ENCODE measurements at places on chromosomes 3 and 15.
A peak's percentile ranks its signal among the peaks of the same experiment; 100 is the strongest.

DNA sequence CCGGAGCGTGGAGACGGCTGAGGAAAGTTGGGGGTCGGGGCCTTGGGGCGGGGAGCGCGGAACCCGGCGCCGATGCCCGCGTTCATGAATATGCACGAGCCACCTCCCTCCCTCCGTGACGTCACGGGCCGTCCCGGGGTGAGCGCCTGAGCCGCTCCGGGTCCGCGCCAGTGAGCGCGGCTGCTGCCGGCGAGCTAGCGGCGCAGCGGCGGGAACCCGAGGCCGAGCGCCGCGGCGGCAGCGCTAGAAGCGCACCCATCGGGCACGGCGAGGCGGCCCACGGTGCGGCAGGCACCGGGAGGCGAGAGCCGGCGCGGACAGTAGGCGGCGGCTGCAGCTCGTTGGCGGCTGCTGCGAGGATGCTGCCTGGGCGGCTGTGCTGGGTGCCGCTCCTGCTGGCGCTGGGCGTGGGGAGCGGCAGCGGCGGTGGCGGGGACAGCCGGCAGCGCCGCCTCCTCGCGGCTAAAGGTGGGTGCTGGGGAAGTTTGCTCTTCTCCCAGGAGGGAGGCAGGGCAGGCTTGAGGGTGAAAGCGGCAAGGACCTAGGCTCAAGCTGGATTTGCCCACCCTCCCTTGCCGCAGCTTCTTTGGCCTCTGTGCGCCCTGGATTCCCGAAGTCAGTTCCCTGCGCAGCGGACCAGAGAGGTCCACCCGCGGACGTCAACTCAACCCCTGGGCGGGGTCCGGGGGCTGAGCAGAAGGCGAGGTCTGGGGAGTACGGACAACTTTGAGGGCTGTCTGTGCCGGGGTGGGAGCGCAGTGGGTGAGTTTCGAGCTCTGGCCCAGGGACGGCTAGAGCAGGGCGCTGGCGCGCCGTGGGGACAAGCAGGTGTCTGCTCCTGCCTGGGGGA lies at the start of gene CLSTN2:
Gene CLSTN2, plus strand, starts transcription at position 170 of the 850 bp plus-strand sequence.
- no peak for DNase-seq

GRCh38 chr15:60116456-60117089 lies 112.5 kb downstream of the FOXB1 start:
- no peak for DNase-seq

- DNase-seq, result no peak
These were observed 989 bp upstream of the PPIB start for GRCh38 chr15:64163659-64164362.

GRCh38 chr3:172106989-172107388 lies 67.6 kb downstream of the FNDC3B start:
- DNase-seq, result peak; percentile 92

- no peak for DNase-seq
These were observed 226.1 kb downstream of the KCNMB2 start for GRCh38 chr3:178762385-178762784.

- DNase-seq, result no peak
These were observed 15.5 kb downstream of the GLDN start for GRCh38 chr15:51356983-51357382.

DNA sequence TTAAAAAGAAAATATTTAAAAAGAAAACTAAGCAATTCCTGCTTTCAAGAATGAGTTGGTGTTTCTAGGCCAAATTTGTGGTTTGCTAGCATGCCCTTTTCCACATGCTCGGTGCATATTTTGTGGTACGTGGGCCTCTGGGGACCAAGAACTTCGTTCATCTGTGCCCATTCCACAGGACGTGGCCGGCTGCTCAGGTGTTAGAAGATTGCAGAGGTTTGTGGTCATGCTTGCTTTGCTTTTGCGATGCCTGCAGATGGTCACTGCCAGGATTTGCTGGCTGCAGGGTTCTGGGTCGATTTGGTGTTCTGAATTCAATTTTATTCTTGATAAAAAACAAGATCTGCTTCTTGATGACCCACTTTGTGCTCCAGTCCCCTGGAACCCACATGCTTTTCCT lies 7.5 kb downstream of the PSTPIP1 start:
- DNase-seq, result peak; percentile 69

GRCh38 chr3:122052968-122053367 lies 2.2 kb upstream of the CD86 start:
- peak; percentile 43 for DNase-seq

DNA sequence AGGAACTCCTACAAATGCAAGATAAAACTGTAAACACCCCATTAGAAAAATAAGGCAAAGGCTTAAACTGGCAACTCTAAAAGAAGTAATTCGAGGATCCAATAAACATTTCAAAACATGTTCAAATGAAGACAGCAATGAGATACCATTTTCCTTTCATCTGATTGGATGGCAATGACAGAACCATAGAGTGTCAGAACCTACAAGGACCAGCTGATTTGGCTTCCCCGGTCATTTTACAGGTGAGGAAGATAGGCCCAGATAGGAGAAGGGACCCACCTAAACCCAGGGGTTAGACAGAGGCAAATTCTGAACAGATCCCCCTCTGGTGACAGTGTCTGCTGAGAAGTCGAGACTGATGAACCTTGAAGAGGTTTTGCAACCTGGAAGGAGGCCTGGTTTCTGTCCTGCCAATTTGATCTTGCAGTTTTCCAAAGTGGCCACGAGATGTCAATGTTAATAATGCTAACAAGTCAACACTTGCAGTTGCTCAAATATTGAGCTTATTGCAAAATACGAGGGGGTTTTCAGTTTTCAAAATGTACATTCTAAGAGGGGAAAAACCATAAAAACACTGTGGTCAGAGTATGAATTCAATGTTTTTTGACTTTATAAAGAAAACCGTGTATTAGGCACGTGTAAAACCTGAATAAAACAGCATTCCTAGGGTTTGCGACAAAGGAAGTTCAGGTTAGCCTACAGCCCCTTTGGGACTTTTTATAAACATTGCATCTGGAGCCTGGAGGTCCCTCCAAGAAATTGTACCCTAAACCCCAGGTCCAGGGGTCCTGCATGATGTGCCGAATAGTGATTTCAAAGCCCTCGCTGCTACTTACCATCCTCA lies 21.5 kb downstream of the CFAP161 start:
- peak; percentile 62 for DNase-seq

GRCh38 chr15:41773332-41773728 lies 954 bp upstream of the MAPKBP1 start:
- DNase-seq, result peak; percentile 22

GRCh38 chr15:64288999-64289398 lies 67.0 kb downstream of the CSNK1G1 start:
- DNase-seq, result no peak

- DNase-seq, result no peak
These were observed 62.8 kb upstream of the C3orf80 start for GRCh38 chr3:160162440-160162839.

DNA sequence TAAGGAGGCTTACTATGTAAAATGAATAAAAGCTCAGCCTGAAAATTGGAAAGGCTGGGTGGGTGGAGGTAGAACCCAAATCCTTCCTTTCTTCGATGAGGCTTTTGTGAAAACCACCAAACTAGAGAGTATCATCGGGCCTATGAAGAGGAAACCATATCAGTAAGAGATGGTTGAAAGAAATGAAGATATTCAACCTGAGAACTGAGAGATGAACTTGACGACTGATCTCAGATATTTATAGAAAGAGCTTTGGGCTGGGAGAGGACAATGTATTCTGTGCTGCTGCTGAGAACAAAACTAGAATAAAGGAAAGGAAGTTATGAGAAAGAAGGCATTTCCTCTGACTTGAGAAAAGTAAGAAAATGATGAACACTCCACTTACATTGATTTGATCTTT lies 236.6 kb downstream of the KCNH8 start:
- no peak for DNase-seq

DNA sequence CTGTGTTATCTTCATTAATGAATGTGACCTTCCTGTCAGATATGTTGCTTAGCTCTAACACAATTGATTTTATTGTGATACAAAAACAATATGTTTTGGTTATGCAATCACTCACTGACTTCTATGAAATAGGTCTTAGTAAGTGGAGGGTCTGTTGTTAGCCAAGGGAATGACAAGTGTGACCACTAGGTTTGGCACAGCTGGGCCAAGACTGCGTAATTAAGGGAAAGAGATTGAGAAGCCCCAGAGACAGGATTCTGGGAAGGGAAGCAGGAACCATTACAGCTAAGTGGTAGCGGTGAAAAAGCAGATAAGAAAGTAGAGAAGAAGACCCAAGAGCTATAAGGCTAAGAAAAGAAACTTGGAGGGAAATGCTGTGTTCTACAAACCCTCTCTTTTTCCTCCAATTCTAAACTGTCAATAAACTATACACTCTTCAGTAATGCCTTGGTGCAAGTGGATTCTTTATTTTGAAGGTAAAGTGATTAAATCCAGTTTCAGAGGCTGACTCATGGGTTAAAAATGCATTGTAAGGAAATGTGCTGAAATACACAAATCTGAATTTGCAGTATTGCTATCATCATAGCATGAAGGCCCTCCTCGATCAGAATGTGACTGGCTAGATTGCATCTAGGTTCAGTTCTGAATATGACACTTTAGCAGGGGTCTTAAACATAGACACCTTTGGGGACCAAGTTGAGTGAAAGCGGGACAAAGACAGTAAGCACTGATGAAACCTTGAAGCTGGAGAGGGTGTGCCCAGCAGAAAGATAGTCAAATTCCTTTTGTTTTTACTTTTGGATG lies 26.1 kb downstream of the KCNMB2 start:
- no peak for DNase-seq

DNA sequence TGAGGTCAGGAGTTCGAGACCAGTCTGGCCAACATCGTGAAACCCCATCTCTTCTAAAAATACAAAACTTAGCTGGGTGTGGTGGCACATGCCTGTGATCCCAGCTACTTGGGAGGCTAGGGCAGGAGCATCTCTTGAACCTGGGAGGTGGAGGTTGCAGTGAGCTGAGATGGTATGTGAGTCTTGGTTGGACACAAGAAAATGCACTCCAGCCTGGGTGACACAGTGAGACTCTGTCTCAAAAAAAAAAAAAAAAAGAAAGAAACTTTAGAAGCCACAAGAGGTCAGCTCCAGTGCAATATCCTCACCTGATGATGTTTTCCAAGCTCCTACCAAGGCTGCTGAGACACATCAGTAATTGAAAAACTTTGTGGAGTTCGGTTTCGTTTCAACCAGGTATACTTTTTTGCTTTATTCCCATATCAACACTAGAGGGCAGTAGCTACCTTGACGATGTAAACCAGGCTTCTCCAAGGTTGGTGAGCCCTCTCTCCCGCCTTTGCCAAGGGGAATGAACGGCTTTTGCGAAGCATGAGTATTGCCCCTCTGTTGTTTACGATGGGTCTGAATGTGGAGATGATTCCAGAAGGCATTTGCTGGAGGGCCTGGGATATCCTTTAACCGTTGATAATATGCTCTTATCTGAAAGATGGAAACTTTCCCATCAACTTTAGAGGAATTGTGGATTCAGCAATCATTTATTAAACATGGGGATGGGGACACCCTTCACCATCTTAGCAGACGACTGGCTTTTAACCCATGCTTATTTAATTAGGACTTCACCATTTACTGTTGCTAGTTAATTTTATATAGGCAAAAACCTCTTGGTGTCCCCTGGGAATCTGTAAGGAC lies 202.8 kb downstream of the SV2B start:
- DNase-seq, result peak; percentile 66

DNA sequence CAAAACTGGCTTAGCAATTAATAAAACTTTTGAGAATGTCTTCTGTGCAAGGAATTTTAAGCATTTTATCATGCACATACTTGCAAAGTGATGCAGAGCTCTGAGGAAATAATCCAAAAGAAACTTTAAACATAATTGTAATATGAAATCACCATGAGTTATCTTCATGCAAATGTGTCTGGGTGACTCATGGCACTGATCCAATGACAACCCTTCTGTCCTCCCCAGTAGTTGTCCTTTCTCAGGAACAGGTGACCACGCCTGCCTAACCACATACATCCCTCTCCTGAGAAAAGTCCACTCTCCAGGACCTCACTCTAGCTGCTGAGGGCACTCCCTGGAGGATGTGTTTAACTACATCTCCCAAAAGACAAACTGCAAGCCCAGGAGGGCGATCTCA lies 530.6 kb upstream of the IL12A start:
- DNase-seq, result no peak

- DNase-seq, result no peak
These were observed 236.2 kb downstream of the NR1D2 start for GRCh38 chr3:24181256-24181655.

DNA sequence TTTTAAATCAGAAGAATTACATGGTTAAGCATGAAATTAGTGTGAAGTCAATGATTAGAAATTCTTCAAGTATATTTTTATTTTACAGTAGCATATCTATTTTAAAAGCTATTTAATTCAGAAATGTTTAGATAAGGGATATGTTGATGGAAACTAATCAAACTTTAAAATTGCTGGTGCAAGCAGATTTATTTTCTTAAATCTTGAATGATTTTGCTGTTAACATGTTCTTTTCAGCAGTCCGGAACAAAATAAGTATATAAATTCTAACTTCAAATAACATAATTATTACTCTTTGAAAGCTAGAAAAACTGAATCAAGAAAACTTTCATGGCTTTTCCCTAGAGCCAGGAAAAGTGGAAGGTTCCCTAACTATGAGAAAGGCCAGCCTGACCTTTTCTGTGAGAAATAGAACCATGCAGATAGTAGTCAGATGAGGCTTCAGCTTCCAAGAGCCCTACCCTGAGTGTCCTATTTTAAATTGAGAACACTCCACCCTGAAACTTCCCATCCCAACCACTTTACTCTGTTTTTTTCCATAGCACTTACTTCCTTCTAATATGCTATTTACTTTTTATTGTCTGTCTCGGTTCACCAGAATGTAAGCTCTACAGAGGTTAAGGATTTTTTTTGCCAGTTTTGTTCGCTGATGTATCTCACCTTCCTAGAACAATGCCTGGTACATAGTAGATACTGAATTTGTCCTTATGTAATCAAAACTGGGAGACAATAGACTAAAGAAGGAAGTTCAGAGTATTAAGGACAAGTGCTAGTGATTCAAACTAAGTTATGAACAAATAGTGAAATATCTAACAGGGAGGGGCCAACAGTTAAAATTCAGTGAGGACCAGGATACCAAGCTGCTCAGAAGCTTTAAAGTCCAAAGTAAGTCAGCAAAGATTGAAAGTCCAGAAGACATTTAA lies 66.8 kb downstream of the CD200R1L start:
- no peak for DNase-seq

DNA sequence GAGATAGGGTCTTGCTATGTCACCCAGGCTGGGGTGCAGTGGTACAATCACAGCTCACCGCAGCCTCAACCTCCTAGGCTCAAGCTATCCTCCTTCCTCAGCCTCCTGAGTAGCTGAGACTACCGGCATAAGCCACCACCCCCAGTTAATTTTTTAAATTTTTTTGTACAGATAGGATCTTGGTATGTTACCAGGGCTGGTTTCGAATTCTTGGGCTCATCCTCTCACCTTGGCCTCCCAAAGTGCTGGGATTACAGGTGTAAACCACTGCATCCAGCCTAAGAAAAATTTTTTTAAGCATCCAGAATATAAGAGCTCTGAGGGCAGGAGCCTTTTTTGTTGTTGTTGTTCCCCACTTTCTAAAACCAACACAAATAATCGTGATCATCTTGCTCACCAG lies 14.4 kb upstream of the MAP6D1 start:
- DNase-seq, result no peak

GRCh38 chr15:31164573-31164912 lies 63.0 kb upstream of the TRPM1 start:
- DNase-seq, result no peak

DNA sequence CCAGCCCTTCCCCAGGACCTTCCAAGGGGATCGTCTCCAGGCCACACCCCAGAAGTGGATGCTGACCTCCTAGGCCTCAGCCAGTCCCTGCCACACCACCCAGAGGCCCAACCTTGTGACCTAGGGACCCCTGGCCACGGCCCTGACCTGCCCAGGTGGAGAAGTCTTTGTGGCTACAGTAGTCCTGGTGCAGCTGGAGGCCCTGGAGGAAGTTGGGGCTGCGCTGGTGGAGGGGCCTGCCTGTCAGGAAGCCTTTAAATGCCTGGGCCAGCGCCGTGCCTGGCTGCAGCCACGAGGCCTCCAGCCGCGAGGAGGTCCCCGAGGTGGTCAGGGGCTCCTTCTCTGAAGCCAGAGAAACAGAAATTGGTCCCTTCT lies 23.4 kb downstream of the PLA2G4D start:
- DNase-seq, result no peak
